ENCODE measurements at places on chromosomes 6 and 20.

GRCh38 chr6:2852921-2853322, 11.3 kb upstream of the SERPINB1 start:
- no peak for DNase-seq

GRCh38 chr20:33992145-33992922, 1.4 kb upstream of the RALY start:
- DNase-seq = no peak

- DNase-seq = peak; percentile 22
These were observed 1.8 kb downstream of the GTPBP2 start for GRCh38 chr6:43627008-43627825.

GRCh38 chr20:57663241-57663640, 43.0 kb upstream of the ZBP1 start:
- no peak for DNase-seq

DNA sequence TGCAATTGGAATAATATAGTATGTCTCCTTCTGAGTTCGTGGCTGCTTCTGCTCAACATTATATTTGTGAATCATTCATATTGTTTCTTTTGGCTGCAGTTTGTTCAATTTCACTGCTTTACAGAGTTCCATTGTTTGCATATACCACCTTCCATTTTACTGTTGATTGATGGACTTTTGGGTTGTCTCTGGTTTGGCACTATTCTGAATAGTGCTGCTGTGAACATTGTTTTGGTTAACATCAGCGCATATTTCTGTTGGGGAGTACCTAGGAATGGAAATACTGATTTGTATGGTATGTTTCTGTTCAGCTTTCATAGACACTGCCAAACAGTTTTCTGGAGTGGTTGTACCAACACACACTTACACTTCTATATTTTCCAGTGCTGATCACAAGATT, 46.9 kb downstream of the UST start:
- no peak for DNase-seq

- DNase-seq = no peak
These were observed 21.8 kb upstream of the AMD1 start for GRCh38 chr6:110852773-110853172.

- no peak for DNase-seq
These were observed 14.4 kb upstream of the TRIB3 start for GRCh38 chr20:366041-366718.

- no peak for DNase-seq
These were observed 16.8 kb upstream of the IP6K3 start for GRCh38 chr6:33763483-33763882.

- no peak for DNase-seq
These were observed 347.7 kb downstream of the PRKN start for GRCh38 chr6:162379757-162380409.

DNA sequence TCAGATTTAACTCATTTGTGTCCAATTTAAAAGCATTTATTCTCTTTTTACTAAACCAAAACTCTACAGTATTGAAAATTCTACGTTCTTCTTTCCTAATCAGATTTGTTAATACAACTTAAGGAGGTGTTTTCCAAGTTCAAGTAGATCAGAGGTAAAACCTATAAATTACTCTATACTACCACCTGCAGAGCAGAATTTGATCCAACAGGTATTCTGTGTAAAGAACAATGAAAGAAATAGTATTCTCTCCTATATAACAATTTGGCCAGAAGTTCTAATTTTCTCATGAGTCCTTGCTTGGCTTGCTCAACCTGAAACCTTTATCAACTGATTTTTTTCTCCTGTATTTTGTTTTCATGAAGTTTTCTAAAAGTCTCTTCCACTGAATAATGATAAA, 28.5 kb upstream of the DST start:
- no peak for DNase-seq

DNA sequence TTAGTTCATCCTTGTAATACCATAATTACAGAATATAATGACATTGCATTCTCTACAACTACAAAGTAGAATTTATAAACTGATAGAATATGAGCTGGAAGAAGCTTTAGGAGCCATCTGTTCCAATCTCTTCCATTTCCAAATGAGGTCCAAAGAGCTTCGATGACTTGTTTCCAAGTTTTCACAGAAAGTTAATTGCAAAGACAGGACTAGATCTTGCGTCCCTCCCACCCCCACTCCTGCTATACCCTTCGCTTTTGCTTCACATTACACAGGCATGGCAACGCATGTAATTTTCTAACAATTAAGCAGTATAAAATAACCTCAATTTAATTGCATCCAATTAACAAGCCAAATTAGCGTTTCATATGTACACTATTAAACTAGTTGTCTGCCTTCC, 7.0 kb downstream of the HIVEP2 start:
- DNase-seq = peak; percentile 63

- DNase-seq = no peak
These were observed 10.8 kb downstream of the HECA start for GRCh38 chr6:139145661-139146060.

- DNase-seq = no peak
These were observed 226.0 kb downstream of the BMP7 start for GRCh38 chr20:57040466-57040865.

- no peak for DNase-seq
These were observed 40.5 kb downstream of the PSMG4 start for GRCh38 chr6:3299221-3299620.

DNA sequence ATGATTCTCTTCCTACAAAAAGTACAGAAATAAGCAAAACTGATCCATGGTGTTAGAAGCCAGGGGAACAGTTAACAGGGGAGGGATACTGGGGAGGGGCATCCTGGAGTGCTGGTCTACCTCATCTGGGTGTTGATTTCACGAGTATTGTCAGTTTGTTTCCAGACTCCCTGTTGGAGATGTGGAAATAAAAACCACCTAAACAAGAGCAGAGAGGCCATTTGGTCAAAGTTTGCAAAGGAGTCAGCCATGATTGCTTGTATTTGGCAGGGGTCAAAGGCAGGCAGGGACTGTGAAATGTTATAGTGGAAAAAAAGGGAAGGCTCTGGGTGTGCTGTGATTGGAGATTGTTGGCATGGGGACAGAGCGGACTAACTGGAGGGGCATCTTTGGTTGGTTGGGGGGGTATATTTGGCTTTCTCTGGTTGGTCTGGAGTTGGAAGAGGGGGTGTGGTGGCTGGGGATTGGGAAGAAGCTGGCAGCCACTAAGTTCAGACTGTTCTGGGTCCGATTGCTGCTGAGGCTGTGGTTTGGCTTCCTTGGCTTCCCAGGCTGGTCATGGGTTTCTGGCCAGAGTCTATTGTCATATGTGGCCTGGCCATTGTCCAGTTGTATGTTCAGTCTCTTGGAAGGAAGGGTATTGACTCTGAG, 14.9 kb upstream of the PANK2 start:
- DNase-seq = no peak

DNA sequence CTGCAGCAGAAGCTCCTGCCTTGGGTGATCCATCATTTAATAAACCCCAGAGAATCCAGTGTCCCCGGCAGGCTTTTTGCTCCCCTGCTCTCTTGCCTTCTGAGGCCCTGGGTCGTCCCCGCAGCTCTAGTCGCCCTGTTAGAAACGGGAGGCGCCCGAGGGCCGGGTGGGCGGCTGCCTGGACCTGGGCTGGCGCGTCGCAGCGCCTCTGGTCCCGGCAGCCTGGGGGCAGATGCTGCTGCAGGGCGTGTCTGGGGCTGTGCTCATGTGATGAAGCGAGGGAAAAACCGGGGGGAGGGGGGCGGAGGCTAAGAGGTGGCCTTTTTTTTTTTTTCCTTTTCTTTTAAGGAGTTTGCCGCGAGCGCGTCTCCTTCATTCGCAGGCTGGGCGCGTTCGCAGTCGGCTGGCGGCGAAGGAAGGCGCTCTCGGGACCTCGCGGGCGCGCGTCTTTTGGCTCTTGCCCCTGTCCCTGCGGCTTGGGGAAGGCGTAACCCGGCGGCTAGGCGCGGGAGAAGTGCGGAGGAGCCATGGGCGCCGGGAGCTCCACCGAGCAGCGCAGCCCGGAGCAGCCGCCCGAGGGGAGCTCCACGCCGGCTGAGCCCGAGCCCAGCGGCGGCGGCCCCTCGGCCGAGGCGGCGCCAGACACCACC, 394 bp downstream of the AKAP12 start:
- DNase-seq = no peak

GRCh38 chr6:86609549-86610388, 327.6 kb upstream of the HTR1E start:
- DNase-seq = no peak

DNA sequence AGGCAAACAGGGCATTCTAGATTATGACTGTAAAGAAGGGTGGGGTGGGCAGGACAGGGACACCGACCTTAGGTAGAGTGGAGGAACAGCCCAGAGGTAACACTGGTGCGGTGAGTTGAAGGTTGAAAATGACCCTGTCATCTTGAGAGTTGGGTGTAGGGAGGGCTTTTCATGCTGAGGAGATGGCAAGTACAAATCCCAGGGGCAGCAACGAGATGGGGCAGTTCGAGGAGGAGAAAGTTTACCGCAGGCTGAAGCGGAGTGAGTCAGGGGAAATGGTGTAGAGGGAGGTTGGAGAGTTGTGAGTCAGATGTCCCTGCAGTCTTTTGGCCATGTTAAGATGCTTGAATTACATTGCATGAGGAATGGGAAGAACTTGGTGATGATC, 101.1 kb downstream of the HIVEP1 start:
- no peak for DNase-seq

- no peak for DNase-seq
These were observed 61.1 kb upstream of the GATA5 start for GRCh38 chr20:62536871-62537401.

GRCh38 chr6:6546318-6547109, 42.0 kb upstream of the LY86 start:
- no peak for DNase-seq

DNA sequence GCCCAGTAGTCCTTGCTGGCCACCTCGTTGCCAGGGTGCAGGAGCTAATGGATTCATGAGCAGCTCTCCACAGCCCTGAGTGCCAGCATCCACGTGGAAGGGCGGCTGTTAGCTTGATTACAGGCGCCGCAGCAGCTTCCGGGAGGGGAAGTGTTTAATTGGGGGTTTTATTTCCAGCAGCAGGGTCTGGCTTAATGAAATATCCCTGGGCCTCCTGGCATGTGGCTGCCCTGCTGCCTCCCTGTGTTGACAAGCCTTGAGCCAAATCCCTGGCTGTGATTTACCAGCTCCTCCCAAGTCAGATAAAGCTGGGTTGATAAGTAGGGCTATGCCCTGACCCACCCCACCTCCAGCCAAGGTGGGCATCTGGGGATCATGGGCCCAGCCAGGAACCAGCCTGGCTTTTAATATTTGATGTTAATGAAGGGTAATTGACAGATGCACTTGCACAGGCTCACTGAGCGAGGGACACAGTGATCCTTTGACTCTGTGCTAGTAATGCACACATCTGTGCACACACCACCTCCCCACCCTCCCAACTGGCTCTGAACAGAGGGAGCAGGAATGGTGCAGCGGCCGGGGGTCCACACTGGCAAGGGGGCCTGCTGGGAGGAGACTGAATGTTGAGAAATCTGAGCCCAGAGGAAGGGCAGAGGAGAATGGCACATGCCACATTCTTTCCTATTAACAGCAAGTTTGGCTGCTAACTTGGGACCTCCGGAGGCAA, 13.6 kb downstream of the GLP1R start:
- DNase-seq = no peak

DNA sequence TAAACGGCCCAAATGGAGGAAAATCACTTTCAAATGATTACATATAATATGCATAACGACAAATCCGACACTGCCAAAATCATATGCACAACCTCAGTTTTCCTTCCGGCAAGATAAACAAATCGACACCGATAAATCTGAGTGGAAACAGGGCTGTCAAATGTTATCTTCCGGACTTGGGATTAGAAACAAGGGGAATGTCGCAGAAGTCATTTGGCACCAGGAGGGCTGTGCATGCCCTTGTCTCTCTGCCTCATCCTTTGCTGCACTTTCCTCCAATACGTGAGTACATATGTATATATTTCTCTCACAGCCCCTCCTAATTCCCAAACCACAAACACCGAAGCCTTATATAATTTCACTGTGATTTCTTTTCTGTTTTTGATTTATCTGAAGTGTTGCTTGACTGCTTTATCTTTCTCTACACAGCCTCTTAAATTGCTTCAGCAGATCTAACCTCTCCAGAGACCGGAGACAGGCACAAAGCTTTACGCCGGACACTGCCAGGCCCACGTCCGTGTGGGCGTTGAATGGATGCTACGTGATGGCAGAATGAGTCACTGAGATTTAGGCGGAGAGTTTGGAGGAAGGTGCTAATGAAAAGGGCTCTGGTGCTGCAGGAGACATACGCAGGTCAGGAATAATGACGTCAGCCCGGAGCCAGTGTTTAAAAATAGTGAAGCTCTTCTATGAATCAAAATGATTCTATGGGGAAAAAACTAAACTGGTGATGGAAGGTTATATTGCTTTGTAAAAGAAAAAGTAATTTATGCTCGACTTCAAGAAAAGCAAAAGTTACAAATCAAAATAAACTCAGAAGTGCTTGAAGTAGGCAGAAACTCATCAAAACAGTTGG, 21.0 kb upstream of the PRELID3B start:
- DNase-seq = no peak

DNA sequence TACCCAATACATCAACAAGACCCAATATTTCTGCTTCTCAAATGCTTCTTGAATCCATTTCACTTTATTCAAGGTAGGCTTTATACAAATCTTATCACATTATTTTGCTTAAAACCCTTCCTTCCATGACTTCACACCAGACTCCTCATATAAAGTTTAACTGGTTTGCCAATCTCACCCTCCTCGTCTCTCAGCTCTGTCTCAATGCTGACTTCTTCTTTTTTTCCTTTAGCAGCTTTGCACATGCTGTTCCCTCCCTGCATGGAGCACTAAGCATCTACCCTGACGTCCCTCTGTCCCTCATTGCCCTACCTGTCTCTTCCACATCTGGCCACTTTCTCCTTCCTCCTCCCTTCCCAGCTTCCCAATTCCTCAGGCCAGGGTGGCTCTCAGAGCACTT, 31.4 kb downstream of the KCNK17 start:
- DNase-seq = no peak

- peak; percentile 38 for DNase-seq
These were observed 5.4 kb upstream of the TUBB2A start for GRCh38 chr6:3162565-3163247.

- DNase-seq = no peak
These were observed 47.2 kb downstream of the KIF13A start for GRCh38 chr6:17940151-17940792.

DNA sequence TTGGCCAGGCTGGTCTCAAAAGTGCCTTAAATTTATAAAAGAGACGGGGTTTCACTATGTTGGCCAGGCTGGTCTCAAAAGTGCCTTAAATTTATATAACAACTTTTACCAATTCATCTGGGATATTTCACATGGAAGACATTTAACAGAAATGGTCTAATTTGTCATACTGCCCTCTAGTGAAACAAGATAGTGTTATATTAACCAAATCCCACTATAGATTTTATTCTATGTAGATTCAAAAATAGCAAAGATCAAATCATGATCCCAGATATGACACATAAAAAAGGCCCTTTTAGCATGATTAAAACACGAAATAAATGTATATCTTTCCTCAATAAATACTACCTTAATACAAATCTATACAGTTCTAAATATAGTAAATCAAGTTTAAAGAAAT, 102.8 kb upstream of the TFAP2D start:
- DNase-seq = no peak

- no peak for DNase-seq
These were observed 251.6 kb downstream of the HACE1 start for GRCh38 chr6:104608101-104608500.

Data from NCI-H446 treated with DMSO at 0.1 percent for 48 hours (cell line).